Left renal cortex interstitium (tissue), 4 donors: ENCODE measurements at places on chromosomes 3 and 15. TPM values are rescaled to one million over a fixed set of nuclear protein-coding genes. Genes with fewer than 3 reads are reported as not detected.

DNA sequence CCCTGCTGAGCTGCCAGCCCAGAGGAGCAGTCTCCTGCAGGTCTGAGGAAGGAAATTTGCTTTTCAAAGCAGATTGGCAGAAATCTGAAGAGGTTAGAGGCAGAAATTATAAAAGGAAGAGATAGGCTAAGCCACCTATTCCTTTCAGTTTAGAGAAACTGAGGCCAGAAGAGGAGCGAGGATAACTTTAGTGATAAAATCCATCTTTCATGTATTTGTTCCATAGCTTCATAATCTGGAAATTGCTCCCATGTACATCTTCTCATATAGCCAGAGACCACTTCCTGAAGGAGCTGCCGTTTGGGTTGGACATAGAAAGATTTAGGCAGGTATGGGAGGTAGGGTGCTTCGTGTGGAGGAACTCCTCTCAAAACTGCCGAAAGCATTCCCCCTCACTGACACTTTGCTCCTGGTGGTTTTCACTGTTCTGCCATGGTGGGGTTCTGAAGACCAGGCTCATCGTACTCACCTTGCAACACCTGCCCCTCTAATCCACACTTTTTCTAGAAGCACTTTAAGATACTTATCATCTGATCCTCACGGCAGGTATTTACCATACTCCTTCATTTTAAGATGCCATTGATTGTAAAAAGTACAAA is 670 bp upstream of the ACAP2 start:
- no peak for DNase-seq

GRCh38 chr3:116019254-116019763 is 396.0 kb downstream of the GAP43 start:
- no peak for DNase-seq

DNA sequence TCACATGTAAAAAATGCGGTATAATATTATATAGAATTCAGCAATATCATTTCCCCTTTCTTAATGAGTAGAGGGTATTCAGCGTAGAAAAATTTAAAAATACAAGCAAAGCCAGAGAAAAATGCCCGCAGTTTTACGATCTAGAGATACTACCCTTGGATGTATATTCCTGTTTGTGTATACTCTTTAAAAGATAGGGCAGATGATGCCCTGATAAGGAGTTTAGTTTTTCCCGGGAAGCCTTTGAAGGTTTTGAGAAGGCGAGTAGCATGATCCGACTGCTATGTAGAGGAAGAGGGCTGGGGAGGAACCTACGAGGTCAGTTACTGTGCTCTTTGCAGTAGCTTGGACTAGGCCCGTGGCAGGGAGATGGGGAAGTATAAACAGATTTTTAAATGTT is 1.2 kb downstream of the YEATS2 start:
- DNase-seq, result peak; percentile 19

DNA sequence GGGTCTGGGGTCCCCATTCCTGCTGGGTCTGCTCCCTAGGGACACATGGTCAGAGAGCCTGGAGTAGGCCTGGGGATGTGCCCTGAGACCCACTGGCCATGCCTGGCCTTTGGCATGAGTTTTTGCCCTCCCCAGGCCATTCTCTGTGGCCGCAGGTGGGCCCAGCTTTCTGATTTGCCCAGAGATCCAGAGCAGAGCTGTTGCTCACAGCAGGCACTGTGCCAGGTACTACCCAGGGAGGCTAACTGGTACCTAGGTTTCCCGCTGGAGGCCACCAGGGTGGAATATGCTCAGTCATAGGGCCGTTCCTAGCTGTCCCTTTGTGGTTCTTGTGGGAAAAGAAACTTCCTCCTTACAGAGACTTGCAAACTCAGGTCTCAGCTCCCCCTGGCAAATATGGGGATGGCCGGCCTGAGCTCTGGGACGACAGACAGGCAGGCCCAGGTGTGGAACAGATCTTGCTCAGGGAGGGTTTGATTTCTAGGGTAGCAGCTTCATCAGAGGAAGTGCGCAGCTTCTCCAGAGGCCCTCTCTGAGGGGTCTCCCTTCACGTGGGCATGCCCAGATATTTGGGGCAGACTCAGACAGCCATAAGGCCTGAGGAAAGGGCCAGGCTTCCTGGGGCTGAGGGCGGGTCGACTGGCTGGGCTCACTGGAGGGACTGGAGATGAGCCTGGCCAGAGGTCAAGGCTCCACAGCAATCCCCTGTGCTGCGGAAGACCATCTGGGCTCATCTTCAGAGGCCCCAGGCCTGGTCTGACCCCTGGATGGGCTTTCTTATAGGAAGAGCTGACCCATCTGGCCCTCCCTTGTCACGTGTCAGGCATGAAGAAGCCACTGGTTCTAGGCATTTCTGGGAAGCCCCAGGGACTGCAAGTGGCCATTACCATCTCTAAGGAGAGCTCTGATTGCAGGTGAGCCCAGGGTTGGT is 28.0 kb downstream of the ACAA1 start:
- no peak for DNase-seq

Gene NEK10
- polyA plus RNA-seq, result 1.2 TPM

Gene MME
- polyA plus RNA-seq, result 466 TPM

Gene WDR72
- polyA plus RNA-seq, result 55.0 TPM
